ENCODE measurements at places on chromosomes 5 and 9. TPM values are rescaled to one million over a fixed set of nuclear protein-coding genes. Genes with fewer than 3 reads are reported as not detected.

DNA sequence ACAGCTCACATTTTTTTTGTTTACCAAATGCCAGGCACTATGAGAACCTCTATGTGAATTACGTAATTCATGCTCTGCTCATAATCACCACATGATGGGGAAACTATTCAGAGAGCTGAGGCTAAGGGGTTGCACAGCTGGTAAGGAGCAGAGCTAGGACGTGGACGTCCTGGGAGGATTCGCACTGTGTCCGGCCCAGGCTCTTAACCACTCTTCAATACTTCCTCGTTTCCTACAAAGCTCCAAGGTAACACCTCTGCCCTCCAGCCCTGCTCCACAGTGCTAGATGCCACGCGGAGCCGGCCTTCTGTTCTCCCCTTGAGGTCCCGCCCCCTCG is 8.7 kb downstream of the PHF19 start:
- DNase-seq: no peak
- H3K4me1 ChIP-seq: peaks cover 14% of the 10 kb centered on the region
- no peaks in the 10 kb centered on the region for H3K36me3 ChIP-seq

The ANKRD34B gene
- total RNA-seq: 0.35 TPM

DNA sequence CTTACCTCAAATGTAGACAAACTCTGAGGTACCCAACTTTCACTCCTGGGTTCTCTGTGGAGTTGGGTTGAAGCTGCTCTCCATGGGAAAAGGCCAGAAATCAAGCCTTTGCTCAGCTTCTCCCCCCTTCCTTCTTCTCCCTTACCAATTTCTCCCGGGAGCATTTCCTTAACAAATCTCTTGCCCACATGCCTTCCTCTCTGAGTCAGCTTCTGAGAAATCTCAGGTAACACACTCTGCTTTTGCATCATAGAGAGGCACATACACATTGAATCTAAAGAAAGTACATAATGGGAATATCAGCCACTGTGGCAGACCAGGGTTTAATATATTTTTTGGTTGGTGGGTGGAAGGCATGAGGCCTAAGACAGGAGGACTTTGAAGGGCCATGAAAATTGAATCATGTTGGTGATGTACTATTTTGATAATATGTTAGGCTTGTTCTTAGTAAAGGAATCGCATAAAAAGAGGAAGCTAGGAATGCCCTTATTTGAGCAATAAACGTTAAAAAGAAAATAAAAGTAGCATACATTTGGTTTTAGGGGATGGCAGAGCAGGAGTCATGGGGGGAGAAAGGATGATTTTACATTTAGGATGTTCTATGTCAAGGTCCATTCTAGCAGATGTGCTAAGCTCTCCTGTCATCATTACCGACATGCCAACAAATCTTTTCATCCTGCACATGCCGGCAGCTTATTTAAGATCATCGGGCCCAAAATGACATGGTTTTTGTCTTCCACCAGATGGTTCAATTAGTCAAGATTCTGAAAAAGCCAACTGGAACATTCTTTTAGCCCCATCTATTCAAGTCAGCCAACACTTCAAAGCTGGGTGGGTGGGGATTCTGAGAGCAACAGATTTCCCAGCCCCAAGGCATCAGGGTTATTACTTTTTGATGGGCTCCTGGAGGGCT is 199.5 kb upstream of the CLINT1 start:
- no peaks in the 10 kb centered on the region for H3K4me1 ChIP-seq
- no peaks in the 10 kb centered on the region for H3K27me3 ChIP-seq
- DNase-seq: no peak
- H3K27ac ChIP-seq: no peak overlapping the region
- H3K36me3 ChIP-seq: no peaks in the 10 kb centered on the region

GRCh38 chr9:98146101-98146991 is 27.3 kb upstream of the TRIM14 start:
- H3K27ac ChIP-seq: peak overlapping the region; percentile 93
- H3K27me3 ChIP-seq: no peaks in the 10 kb centered on the region
- H3K4me1 ChIP-seq: peaks cover 29% of the 10 kb centered on the region
- H3K4me3 ChIP-seq: no peak overlapping the region
- no peaks in the 10 kb centered on the region for H3K36me3 ChIP-seq

DNA sequence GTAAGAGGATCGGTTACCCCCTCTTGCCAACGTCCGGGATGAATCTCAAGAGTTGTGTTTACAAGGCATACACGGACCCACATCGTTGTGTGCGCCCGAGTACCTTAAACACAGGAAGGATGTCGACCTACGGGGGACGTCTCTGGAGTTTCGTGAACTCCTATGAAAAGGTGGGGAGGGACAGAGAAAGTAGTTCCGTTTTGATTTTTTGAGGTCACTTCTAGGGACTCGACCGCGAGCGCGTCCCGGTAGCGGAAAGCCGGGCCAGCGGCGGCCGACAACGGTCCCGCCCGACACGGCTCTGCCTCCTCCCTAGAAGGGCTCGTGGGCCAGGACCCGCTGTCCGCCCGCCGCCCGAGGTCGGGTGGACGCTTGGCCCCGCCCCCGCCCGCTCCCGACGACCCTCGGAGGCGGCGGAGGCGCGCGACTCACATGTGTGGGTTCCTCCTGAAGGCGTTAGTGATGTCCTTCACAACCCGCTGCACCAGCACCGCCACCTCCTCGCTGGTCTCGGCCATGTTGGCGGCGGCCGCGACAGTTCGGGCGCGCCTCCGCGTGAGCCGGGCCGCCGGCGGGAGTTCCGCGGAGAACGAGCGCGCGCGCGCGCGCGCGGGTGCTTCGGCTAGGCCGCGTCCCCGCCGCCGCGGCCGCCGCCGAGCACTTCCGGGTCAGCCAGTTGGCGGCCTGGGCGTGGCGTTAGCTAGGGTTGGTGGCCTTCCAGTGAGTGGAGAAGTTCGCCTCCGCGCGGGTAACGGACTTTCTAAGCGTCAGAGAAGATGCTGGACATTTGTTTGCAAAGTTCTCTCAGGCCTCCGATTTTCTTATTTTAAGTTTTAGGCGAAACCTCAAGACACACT is at the start of gene PTAR1:
PTAR1 (minus strand) TSS at position 591 of the 857 bp plus-strand sequence; CDS start at position 518, 73 bp downstream.
- no peaks in the 10 kb centered on the region for H3K27me3 ChIP-seq
- H3K4me1 ChIP-seq: peaks cover 19% of the 10 kb centered on the region
- H3K36me3 ChIP-seq: no peaks in the 10 kb centered on the region
- DNase-seq: peak; percentile 96
- peak within 1 kb of the TSS; percentile 98 for H3K27ac ChIP-seq

GRCh38 chr5:69368458-69369339 is 621 bp downstream of the AK6 start:
- H3K4me3 ChIP-seq: peak overlapping the region; percentile 78
- H3K36me3 ChIP-seq: peaks cover 31% of the 10 kb centered on the region
- peaks cover 19% of the 10 kb centered on the region for H3K4me1 ChIP-seq

GRCh38 chr9:19232823-19233194 is 2.3 kb downstream of the DENND4C start:
- H3K27ac ChIP-seq: peak overlapping the region; percentile 98
- H3K36me3 ChIP-seq: no peaks in the 10 kb centered on the region
- no peaks in the 10 kb centered on the region for H3K27me3 ChIP-seq
- DNase-seq: no peak
- peak overlapping the region; percentile 94 for H3K4me3 ChIP-seq
- H3K4me1 ChIP-seq: peaks cover 23% of the 10 kb centered on the region

DNA sequence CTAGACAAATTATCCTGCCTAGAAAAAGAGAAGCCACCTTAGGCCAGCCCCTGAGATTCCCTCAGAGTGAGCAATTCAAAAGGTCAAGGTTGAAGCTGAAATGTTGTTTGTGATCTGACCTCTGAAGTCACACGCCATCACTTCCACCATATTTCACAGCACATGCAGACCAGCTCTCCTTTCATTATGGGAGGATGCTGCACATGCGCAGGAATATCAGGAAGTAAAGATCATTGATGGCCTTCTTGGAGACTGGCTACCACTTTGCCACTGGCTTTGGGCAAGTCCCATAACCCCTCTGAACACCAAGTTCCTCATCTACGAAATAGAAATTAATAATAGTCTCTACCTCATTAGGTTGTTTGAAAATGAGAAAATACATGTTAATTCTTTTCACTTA is 39.5 kb downstream of the CDO1 start:
- no peaks in the 10 kb centered on the region for H3K4me1 ChIP-seq
- DNase-seq: no peak
- no peaks in the 10 kb centered on the region for H3K27me3 ChIP-seq
- H3K36me3 ChIP-seq: no peaks in the 10 kb centered on the region
- H3K27ac ChIP-seq: no peak overlapping the region

The FGF18 gene
- 4.2 TPM for total RNA-seq

The ITK gene
- total RNA-seq: 8.1 TPM

DNA sequence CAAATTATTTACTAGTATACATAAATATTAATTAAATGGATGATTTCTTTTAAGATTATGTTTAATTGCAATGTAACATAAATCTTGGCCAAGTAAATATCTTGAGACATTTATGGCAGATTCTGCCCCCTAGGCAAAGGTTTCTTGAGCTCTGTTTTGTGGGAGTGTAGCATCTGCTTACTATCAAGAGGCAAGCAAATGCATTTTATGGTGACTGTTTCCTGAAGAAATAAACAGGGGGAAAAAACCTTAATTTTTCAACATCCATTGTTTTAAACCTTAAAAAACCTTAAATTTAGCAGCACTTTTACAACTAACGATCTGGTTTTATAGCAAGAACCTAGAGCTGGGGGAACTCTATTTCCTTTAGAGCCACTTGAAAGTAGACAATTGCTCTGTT is 25.7 kb upstream of the FREM1 start:
- H3K36me3 ChIP-seq: no peaks in the 10 kb centered on the region
- no peaks in the 10 kb centered on the region for H3K4me1 ChIP-seq
- H3K4me3 ChIP-seq: no peak overlapping the region
- no peaks in the 10 kb centered on the region for H3K27me3 ChIP-seq

DNA sequence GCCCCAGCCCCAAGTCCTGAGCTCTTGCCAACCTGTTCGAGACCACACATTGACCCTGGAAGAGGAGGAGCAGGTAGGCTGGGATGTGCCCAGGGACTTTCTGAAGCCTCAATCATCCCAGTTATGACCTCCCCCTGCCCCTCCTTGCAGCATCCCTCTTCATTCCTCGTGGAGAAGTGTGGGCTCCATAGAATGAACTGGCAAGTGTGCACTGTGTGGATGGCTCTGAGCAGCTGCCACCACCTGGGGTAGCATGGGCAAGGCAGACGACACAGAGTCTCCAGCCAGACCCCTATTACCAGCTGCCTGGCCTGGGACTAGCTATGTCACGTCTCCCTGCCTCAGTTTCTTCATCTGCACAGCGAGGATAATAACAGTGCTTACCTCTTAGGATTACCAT is 33.5 kb downstream of the GADD45G start:
- no peak overlapping the region for H3K4me3 ChIP-seq
- no peaks in the 10 kb centered on the region for H3K36me3 ChIP-seq
- no peak overlapping the region for H3K27ac ChIP-seq
- H3K27me3 ChIP-seq: no peaks in the 10 kb centered on the region
- DNase-seq: no peak

DNA sequence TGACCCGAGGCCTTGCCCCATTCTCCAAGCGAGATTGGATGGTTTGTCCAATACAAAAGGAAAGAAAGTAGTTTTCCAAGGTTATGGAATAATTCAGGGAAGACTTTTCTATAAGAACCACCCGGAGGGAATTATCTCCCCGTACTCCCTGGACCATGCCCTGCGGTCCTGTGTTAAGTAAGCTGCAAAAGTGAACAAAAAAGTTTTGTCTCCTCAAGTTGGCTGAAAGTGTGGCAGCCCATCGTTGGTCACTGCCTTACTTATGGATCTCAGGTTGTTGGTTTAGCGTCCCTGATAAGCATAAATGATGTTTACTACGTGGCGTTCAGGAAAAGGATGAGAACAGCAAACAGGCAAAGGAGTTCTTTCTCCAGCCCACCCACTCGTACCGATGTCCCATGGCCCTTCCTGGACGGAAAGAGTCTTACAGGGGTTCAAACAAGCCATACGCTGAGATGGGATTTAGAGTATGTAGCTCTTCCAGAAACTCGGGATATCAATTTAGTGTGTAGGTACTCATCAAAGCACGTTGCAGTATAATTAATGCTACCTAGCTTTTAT is 413 bp upstream of the AUH start:
- peak overlapping the region; percentile 93 for H3K27ac ChIP-seq
- H3K27me3 ChIP-seq: no peaks in the 10 kb centered on the region
- peaks cover 14% of the 10 kb centered on the region for H3K4me1 ChIP-seq

The DAPK1 gene
- 168 TPM for total RNA-seq
